ENCODE measurements at places on chromosomes 11 and 22.

DNA sequence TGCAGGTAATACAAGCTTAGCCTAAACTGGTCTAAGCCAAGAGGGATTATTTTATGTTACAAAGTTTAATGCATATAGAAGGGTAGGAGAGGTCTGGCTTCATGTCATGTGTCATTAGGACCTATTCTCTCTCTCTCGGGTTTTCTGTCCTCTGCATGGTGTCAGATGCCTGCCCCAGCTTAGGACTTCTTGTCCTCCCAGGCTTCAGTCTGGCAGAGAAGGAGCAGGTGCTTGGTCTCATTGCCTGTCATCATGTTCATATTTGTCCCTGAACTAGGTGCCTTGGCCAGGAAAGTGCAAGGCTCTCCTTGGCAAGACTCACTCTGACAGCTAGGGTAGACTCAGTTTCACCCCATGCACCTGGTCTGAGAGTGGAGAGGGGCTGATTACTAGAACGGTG lies 126.3 kb downstream of the ADAMTS15 start:
- no peak for DNase-seq

GRCh38 chr11:95700471-95700817 lies 89.1 kb downstream of the FAM76B start:
- DNase-seq = no peak

- no peak for DNase-seq
These were observed 4.2 kb downstream of the USP2 start for GRCh38 chr11:119377112-119377901.

DNA sequence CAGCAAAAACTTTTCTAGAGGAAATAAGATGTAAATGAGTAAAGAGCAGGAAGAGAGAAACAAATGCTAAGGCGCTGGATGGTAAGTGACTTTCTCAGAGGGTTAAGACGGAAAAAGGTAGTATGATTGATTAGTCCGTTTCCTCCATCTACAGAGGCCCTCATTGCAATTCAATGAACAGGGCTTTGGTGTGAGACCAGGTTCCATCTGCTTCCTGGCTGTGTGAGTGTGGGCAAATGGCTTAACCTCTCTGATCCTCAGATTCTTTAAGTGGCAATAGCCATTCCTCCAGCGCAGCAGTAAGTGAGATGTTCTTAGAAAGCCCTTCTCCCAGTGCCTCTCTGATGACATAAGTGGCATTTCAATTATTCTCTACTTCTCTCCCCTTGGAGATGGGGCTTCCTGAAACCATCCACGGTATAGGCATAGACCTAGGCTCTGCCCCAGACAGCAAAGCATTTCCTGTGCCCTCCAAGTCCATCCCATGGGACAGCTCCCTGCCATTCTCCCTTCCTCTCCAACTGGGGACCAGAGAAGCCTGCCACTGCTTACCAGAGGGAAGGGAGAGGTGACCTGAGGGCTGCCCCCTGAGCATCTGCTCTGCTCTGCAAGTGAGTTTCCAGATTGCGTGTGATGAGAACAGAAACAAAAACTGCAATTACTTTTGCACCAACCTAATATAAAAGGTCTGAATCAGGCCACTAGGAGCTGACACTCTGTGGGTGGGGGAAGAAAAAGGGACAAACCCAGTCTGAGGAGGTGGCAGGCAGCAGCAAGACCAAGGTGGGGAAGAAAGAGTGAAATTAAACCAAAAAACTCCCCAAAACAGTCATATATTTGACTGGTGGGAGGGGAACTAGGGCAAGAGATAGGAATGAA lies 12.7 kb upstream of the CD44 start:
- no peak for DNase-seq

DNA sequence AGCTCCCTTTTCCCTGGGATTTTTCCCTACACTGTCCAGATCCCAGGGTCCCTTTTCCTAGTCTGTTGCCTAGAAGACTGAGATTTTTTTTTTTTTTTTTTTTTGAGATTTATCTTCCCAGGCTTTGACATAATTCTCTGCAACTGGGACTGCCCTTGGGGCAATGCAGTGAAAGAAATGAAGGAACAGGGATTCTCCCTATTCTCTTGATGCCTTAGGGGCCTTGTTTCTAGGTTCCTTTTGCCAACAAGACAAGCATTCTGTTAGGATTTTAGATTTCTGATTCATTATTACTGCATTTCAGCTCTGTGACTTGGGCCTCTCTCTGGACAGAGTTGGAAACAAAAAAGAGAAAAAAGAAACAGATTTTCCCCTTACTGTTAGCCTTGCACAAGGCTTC lies 47.3 kb downstream of the QSER1 start:
- no peak for DNase-seq

DNA sequence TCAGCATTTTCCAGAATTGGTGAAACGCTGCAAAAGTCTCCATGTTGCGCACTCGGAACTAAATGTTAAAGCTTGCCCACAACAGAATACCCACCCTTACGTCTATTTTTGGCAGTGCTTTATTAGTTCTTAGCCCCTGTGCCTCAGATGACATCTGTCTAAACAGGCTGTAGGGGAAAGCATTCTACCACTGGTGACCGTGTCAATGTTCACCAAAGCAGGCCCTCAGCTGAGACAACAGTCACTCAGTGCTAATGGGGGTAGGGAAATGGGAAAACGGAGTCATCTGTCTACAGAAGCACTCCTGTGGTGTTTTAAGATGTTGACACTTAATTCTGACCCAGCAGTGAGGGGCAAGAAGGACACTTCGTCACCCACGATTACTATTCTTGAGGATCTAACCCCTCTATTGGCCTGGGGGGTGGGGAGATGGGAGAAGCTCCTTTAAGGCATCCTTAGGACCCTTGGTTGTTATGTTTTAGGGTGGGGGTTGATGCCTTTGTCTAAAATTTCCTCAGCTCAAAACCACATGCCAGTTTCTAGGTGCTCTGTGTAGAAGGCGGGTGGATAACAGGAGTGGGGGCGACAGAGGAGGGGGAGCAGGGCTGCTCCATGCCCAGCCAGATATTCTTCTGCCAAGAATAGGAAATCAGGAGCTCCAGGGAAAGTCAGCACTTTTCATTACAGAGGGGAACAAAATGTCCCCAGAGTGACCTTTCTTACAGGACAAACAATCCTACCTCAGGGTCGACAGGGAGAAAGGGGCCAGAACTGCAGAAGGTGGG lies 15.6 kb upstream of the MFRP start:
- no peak for DNase-seq

- DNase-seq = no peak
These were observed 5.0 kb downstream of the CRKL start for GRCh38 chr22:20922141-20922751.

- no peak for DNase-seq
These were observed 44.0 kb downstream of the KIAA1671 start for GRCh38 chr22:24996420-24996952.

DNA sequence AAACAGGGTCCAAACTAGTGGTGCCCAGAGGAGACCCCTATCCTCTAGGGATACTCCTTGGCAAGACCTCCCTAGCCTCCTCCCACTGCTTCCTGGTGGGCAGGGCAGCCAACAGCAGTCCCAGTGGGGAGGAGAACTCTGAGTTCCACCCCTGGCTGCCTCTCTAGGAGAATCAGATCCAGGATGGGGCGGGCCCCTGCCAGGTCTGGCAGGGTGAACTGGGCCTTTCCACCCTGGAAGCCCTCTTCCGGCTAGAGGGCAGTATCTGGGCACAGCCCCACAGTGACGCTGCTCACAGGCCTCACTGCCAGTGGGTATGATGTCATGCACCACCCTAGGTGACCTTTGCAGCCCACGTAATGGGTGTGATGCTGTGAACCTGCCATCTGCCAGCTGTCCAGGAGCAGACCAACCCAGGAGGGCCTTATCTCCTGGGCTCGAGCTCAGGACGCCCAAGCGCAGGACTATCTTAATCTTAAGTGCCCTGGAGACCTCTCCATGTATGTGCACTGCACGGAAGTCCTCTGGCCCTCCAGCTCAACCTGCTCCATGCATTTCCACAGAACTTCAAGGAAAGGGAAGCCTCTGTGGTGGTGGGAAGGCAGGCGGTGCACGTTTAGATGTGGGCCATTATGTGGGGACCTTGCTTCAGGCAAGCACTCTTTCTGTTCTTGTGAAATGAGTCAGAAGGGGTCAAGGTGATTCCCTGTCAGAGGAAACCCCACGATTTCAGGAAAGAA lies 31.8 kb upstream of the FCHSD2 start:
- DNase-seq = no peak

GRCh38 chr11:67404515-67405195 lies 772 bp downstream of the TBC1D10C start:
- peak; percentile 63 for DNase-seq

GRCh38 chr22:22099833-22100812 lies 117.5 kb upstream of the TOP3B start:
- DNase-seq = no peak

DNA sequence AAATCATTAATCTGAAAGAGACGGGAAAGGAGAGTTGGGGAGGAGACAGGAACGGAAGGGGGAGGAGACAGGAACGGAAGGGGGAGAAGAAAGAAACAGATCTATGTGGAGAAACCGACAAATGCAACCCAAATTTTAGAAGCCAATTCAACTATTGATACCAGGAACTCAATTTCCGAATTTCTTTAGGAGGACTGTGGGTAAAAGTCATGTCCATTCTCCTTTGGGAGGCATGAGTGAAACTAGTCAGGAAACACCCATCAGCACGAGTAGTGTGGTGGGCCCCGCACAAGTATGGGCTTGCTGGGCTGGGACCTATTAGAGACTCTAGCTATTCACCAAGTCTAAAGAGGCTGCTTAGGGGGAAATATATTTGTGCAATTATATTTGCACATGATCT lies 18.1 kb downstream of the ANO3 start:
- no peak for DNase-seq

- no peak for DNase-seq
These were observed 1.1 kb downstream of the PRRG4 start for GRCh38 chr11:32830796-32831195.

- no peak for DNase-seq
These were observed 69.4 kb upstream of the HORMAD2 start for GRCh38 chr22:30010789-30011405.

- DNase-seq = no peak
These were observed 18.5 kb downstream of the LRFN4 start for GRCh38 chr11:66875378-66875777.

All from CD4-positive, alpha-beta T cell (primary cell).